ENCODE measurements at places on chromosomes 6 and 20. TPM values are rescaled to one million over a fixed set of nuclear protein-coding genes. Genes with fewer than 3 reads are reported as not detected.

ZFP64 gene
- 14.2 TPM for polyA plus RNA-seq

CDC5L gene
- 7.6 TPM for polyA plus RNA-seq

RNF182 gene
- 0.12 TPM for polyA plus RNA-seq

ADAM33 gene
- not detected for polyA plus RNA-seq

- DNase-seq: peak; percentile 29
- H3K36me3 ChIP-seq: no peaks in the 10 kb centered on the region
- H3K27me3 ChIP-seq: peaks cover 3% of the 10 kb centered on the region
- H3K27ac ChIP-seq: no peak overlapping the region
- no peaks in the 10 kb centered on the region for H3K4me1 ChIP-seq
- H3K4me3 ChIP-seq: no peak overlapping the region
These were observed 267.9 kb downstream of the DLL1 start for GRCh38 chr6:170022827-170023619.

DNA sequence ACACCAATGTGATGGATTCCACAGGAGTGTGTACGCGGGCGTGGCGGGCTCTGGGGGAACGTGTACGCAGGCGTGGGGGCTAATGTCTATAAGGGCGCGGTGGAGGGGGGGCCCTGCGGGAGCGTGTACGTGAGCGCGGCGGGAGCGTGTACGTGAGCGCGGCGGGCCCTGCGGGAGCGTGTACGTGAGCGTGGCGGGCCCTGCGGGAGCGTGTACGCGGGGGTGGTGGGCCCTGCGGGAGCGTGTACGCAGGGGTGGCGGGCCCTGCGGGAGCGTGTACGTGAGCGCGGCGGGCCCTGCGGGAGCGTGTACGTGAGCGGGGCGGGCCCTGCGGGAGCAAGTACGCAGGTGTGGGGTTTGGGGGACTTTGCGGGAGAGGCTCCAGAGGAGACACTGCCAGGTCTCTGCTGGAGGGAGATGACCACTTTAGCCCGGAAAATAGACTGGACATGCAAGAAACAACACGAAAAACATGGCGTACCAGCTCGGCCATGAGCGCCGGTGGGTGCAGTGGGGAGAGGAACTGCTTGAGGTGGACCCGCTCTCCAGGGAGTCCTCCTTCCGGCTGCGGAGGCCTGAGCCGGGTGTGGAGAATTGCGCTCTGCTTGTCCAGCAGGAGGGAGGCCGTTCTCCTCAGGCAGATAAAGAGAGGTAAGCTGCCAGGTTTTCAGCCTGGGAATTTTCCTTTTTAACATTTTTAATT is 27.8 kb upstream of the SMOC2 start:
- H3K36me3 ChIP-seq: no peaks in the 10 kb centered on the region
- no peak for DNase-seq
- H3K4me3 ChIP-seq: no peak overlapping the region
- H3K27ac ChIP-seq: no peak overlapping the region
- H3K27me3 ChIP-seq: no peaks in the 10 kb centered on the region

DNA sequence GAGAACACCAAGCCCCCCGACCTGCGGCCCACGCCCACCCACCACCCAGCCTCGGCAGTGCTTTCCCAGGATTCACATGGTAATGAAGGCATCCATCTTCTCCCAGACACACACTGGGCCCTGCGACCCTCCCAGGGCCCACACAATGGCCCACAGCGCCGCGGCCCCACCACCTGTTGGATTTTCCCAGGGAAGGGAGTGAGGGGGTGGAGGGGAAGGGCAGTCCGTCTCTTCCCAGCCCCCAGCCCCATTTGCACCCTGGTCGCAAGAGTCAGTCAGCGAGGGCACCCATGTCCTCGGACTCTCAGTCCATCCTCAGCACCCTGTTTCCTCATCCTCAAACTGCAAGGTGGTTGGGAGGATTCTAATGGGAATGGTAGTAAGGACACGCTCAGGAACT is 23.7 kb upstream of the ID1 start:
- H3K4me3 ChIP-seq: no peak overlapping the region
- H3K36me3 ChIP-seq: no peaks in the 10 kb centered on the region
- no peak for DNase-seq
- H3K27ac ChIP-seq: no peak overlapping the region

DNA sequence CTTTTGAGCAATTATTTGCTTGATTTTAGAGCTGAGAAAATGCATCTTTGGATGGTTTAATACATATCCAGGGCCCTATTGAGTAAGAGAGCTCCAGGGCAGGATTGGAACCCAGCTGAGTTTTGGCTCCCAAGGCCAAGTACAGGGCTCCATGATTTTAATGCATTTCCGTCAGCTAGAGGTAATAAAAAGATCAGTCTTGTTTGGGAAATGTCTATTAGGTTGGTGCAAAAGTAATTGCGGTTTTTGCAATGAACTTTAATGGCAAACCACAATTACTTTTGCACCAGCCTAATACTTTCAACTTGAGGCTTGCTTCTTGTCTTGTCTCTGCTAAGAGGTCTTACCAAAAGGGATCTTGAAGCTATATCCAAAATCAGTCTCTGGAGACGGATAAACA is 29.4 kb upstream of the CDH4 start:
- no peaks in the 10 kb centered on the region for H3K36me3 ChIP-seq
- no peak overlapping the region for H3K4me3 ChIP-seq
- DNase-seq: no peak
- H3K27me3 ChIP-seq: no peaks in the 10 kb centered on the region
- H3K4me1 ChIP-seq: no peaks in the 10 kb centered on the region
- H3K27ac ChIP-seq: no peak overlapping the region

- no peak overlapping the region for H3K27ac ChIP-seq
- no peak for DNase-seq
- H3K4me3 ChIP-seq: no peak overlapping the region
- no peaks in the 10 kb centered on the region for H3K27me3 ChIP-seq
- H3K36me3 ChIP-seq: peaks cover 7% of the 10 kb centered on the region
- H3K4me1 ChIP-seq: no peaks in the 10 kb centered on the region
These were observed 265.3 kb downstream of the UST start for GRCh38 chr6:149012040-149012545.

- H3K4me3 ChIP-seq: no peak overlapping the region
- no peak for DNase-seq
- H3K4me1 ChIP-seq: no peaks in the 10 kb centered on the region
- H3K27ac ChIP-seq: no peak overlapping the region
These were observed 9.9 kb downstream of the PSMG4 start for GRCh38 chr6:3268680-3269079.

GRCh38 chr20:58851221-58851968 is 693 bp upstream of the GNAS-AS1 start:
- peak; percentile 30 for DNase-seq
- H3K4me3 ChIP-seq: peak overlapping the region; percentile 31
- H3K27me3 ChIP-seq: no peaks in the 10 kb centered on the region
- H3K27ac ChIP-seq: no peak overlapping the region
- H3K4me1 ChIP-seq: peaks cover 54% of the 10 kb centered on the region

DNA sequence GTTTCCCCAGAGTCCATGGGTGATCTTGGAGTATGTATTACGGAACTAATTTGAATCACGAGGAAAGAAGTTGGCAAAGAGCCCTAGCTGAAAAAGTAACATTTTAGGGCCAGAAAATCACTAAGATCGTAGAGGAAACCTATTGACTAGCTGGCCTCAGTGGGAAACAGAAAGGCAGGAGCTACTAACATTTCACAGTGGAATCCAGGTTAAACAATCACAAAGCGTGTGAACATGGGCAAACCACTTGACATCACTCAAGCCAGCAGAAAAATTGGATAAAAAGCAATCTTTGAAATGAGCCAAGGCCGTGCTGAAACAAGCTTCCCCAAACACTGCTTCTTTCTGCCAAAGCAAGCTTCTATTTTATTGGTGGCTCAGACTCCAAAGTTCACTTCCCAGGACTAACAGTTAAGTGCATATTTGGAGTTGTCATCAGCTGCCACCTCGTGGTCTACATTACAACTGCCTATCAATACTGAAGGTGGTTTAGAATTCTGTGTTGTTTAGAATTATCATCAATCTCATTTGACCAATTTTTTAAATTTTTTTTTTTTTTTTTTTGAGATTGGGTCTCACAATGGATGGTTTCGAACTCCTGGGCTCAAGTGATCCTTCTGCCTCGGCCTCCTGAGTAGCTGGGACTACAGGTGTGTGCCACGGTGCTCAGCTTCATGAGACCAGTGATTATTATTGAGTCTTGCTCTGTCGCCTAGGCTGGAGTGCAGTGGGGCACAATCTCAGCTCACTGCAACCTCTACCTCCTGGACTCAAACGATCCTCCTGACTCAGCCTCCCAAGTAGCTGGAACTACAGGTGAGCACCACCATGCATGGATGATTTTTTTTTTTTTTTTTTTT is 10.6 kb downstream of the RPS10 start:
- H3K4me1 ChIP-seq: no peaks in the 10 kb centered on the region
- H3K27me3 ChIP-seq: no peaks in the 10 kb centered on the region
- H3K27ac ChIP-seq: no peak overlapping the region
- H3K4me3 ChIP-seq: no peak overlapping the region
- peaks cover 3% of the 10 kb centered on the region for H3K36me3 ChIP-seq

Measured in B cell (primary cell).